ENCODE measurements at places on chromosomes 13 and 19. TPM values are rescaled to one million over a fixed set of nuclear protein-coding genes. Genes with fewer than 3 reads are reported as not detected.

DNA sequence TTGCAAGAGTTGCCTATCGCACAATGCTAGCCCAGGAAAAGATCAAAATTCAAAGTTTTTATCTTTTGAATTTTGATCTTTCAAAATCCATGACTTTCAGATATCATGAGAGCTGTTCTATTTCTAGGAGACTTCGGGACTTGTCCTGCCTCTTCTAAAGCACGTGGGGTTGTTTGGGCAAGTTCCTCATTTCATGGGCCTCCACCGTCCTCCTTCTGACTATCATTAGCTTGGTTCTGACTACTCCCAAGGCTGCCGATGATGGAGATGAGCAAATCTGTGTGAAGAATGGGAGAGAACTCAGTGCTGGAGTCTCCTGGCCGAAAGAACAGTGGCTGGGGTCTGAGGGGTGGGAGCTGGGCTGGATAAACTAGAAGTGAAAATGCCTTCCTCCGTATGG, 86.5 kb downstream of the COL4A1 start:
- DNase-seq, result no peak

The GJB6 gene
- polyA plus RNA-seq, result 0.32 TPM

- peak; percentile 68 for DNase-seq
Measured at GRCh38 chr13:50586414-50587083, 256.9 kb downstream of the DLEU7 start.

DNA sequence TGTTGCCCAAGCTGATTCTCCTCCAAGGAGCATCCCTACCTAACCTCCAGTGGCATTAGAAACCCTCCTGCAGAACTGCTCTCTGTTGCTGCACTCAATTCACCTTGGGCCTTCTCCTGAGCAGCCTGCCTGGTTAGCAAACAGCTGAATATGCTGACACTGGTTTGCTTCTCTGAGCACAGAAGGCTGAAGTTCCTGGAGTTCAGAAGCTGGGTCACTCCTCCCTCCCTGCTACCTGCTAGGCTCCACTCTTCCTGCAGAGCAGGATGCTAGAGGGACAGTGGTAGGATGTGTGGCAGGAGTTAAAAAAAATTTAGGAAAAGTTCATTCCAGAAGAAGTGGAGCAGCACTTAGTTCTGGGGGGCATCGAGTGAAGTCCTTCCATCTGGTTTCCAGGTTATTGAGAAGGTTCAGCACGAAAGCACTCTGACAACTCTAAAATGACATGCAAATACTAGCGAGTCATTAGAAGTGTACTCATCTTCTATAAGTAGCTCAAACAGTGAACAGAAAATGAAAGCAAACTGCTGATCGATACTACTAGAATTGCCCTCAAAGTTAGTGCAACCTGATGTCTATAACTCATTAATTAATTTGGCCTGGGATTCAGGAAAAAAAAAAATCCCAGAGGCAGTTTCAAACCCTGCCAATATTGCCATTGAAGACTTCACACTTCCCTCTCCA, 293.7 kb downstream of the POU4F1 start:
- DNase-seq, result no peak

The FGF22 gene
- polyA plus RNA-seq, result 0.28 TPM

GRCh38 chr19:2740314-2740656, 468 bp upstream of the SLC39A3 start:
- no peak for DNase-seq

DNA sequence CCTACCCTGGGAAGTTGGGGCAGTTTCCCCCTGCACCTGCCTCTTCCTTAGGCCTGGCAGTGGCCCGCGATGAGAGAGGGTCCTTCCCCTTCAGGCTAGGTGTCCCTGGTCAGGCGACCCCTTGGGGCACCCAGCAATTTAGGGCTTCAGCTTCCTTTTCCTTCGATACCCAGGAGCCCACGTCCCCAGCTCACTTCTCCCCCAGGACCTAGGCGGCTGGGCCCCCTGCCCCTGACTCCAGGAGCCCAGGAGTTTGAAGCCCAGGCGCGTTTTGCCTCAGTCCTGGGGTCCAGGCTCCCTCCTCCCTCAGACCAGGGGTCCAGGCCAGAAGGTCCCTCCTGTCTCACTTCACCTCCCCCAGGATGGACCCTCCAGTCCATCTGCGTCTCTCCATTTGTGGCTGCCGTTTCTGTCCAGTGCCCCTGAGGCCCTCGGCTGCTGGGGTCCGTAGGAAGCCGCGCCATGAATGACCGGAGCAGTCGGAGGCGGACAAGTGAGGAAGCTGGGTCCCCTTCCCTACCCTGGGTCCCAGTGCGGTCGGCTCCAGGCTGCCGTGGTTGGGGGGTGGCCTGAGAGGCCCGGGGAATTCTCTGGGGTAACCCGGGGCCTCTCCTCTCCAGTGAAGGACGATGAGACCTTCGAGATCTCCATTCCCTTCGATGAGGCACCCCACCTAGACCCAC, 714 bp downstream of the CCDC106 start:
- DNase-seq, result no peak

DNA sequence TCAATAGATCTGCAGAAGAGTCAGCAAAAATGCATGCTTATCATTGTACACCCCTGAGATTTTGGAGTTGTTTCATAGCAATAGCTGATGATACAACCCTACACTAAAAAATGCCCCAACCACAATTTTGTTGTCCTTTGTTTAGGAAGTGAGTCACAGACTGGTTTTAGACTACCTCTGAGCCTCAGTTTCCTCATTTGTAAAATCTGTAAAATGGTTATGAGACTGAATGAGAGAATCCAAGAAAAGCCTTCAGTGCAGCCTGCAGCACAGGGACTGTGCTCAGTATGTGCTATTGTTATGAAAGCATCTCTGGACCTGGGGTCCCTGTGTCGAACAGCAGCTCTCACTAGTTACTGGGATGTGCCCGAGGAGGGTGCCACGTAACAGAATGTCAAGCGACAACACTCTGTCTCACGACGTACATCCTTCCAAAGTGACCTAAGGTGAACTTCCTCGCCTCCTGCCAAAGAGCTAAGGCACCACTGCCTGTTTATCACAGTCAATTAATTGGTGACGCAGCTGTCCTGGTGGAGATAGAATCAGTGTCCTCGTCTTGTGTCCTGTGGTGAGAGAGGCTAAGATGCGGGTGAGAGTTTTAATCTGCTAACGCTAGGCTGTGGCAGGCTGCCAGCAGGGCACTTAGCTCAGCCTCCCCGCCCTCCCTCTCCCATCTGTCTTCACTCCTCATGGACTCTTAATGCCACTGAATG, 18.1 kb downstream of the DHRS12 start:
- no peak for DNase-seq

The LMTK3 gene
- polyA plus RNA-seq, result 0.09 TPM

The SLC5A5 gene
- 0.05 TPM for polyA plus RNA-seq

- no peak for DNase-seq
Measured at GRCh38 chr19:17205237-17206140, 9.7 kb upstream of the USE1 start.

The TMEM59L gene
- polyA plus RNA-seq, result 3.5 TPM

- no peak for DNase-seq
Measured at GRCh38 chr13:46295491-46296114, 83.9 kb downstream of the LRRC63 start.

- peak; percentile 79 for DNase-seq
Measured at GRCh38 chr13:66657165-66657881, 572.8 kb downstream of the PCDH9 start.

The LENG9 gene
- polyA plus RNA-seq, result 2.2 TPM

The NTN5 gene
- 0.72 TPM for polyA plus RNA-seq

DNA sequence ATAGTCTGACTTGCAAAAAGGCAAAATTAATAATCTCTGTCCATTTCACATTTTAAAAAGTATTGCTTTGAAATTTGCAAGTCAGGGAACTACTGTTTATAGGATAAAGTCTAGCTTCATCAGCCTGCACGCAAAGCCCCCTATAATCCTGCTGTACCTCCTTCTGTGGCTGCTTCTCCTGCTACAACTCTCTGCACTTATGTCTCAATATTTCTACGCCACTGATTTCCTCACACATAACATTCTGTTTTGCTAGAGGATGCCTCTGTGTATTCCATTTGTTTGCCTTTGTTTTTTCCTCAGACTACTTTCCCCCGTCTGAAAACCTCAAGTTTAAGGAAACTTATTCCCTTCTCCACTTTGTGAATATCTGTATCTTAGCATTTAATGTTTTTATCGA, 389.9 kb downstream of the RFC3 start:
- no peak for DNase-seq

GRCh38 chr13:22107549-22107948, 436.7 kb downstream of the FGF9 start:
- DNase-seq, result no peak

GRCh38 chr13:43054803-43055802, 31.7 kb downstream of the DNAJC15 start:
- no peak for DNase-seq

The ELSPBP1 gene
- polyA plus RNA-seq, result not detected

- peak; percentile 16 for DNase-seq
Measured at GRCh38 chr13:36819739-36820090, 693 bp downstream of the RFXAP start.

The IGFL1 gene
- polyA plus RNA-seq, result not detected

The PDX1 gene
- not detected for polyA plus RNA-seq

DNA sequence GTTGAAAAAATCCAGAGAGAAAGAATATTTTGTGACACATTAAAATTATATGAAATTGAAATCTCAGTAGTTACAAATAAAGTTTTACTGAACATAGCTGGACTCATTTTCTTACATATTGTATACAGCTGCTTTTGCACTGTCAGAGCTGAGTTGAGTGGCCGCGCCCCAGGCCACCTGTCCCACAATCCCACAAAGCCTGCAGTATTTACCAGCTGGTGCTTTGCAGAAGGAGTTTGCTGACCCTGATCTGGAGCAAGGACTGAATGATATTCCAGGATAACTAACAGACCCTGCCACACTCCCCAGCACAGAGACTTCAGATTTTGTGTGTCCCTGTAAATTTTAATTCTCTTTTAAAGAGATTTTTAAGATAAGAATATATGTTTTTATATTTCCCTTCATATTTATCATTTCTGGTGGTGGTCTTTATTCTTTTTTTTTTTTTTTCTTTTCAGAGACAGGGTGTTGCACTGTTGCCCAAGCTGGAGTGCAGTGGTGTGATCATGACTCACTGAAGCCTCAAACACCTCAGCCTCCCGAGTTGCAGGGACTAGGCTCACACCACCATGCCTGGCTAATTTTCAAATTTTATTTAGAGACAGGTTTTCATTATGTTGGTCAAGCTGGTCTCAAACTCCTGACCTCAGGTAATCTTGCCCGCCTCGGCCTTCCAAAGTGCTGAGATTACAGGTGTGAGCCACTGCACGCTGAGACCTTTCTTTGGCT, 48.5 kb downstream of the TDRD12 start:
- DNase-seq, result no peak

The SIAH3 gene
- polyA plus RNA-seq, result 0.15 TPM

GRCh38 chr19:16589917-16590316, 17.7 kb upstream of the SLC35E1 start:
- no peak for DNase-seq

Data from hindlimb muscle (tissue), 1 donor.